ENCODE measurements at places on chromosomes 1 and 21.

DNA sequence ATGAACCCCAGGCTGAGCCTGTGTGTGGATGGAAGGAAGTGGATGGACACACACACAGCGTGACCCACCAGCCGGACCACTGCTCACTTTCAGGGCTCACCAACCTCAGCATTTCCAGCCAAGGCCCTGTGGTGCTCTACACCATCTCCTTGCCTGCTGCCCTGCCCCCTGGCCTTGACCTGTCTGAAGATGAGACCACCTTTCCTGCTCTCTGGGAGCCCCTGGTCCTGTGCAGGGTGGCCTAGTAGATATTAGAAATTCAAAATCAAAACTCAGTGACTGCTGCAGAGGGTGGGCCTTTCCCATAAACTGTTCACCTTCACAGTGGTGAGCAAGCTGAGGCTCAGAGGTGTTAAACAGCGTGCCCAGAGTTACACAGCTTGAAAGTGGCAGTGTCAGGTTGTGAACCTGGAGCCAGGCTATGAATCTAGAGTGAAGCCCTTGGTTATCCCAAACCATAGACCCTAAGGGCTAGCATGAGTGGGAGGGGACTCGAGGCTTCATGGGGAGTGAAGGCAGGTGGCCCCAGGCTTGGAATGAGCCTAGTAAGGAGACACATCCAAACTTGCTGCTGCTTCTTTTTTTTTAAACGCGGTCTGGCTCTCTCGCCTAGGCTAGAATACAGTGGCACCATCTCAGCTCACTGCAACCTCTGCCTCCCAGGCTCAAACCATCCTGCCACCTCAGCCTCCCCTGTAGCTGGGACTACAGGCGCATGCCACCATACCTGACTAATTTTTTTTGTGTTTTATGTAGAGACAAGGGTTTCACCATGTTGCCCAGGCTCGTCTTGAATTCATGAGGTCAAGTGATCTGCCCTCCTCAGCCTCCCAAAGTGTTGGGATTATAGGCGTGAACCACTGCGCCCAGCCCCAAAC, 41.5 kb downstream of the MAN1C1 start:
- no peak for DNase-seq

GRCh38 chr1:214685906-214686305, 82.9 kb downstream of the CENPF start:
- DNase-seq, result no peak

GRCh38 chr1:107339775-107340174, 198.9 kb downstream of the NTNG1 start:
- no peak for DNase-seq

- no peak for DNase-seq
These were observed 176.5 kb upstream of the HOOK1 start for GRCh38 chr1:59638231-59638711.

- DNase-seq, result no peak
These were observed 1.3 kb upstream of the TNFRSF25 start for GRCh38 chr1:6467224-6467623.

DNA sequence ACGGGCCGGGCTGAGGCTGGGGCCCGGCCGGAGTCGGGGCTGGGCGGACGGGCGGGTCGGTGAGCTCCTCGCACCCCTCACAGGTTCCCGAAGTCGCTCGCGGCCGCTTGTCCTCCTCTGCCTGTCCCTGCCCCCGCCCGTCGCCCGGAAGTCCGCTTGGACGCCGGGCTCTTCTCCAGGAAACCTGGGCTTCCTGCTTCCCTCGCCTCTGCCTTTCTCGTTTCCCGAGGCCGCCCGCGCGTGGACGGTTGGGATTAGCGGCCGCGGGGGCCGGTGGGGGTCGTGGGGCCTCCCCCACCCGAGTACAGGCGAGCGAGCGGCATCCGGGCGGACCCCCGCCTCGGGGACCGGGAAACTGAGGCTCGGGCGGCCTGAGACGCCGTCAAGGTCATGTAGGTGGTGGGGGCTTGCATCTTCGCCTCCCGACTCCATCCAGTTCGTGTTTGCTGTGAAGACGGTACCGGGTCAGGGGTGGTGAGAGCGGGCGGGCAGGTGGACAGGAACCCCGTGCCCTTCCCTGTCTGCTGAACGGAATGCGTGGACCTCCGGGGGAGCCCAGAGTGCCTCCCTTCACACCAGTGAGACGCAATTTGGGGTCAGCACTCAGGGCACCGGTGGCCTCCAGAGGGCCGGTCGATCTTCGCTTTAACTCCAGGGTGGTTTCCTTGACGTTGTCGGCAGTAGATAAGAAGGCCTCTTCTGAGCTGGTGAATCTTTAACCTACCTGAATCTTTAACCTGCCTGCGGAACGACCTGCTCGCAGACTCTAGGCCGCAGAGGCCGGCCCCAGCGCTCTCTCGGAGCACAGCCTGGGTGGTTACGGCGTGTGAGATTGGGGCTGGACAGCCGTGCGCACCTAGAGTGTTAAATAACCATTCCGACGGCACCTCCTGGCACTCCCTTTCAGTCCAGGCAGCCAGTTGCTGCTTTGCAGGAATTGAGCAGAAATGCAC, 686 bp downstream of the ARF1 start:
- peak; percentile 48 for DNase-seq

Measured in NCI-H1092 treated with DMSO at 0.1 percent for 48 hours (cell line).